ENCODE measurements at places on chromosomes 12 and 14.

- no peak for DNase-seq
These were observed 1.2 kb downstream of the SCNN1A start for GRCh38 chr12:6374028-6374785.

- DNase-seq: no peak
These were observed 42.2 kb upstream of the CAPRIN2 start for GRCh38 chr12:30796891-30797371.

GRCh38 chr12:117047810-117048584, 51.2 kb downstream of the TESC start:
- no peak for DNase-seq

DNA sequence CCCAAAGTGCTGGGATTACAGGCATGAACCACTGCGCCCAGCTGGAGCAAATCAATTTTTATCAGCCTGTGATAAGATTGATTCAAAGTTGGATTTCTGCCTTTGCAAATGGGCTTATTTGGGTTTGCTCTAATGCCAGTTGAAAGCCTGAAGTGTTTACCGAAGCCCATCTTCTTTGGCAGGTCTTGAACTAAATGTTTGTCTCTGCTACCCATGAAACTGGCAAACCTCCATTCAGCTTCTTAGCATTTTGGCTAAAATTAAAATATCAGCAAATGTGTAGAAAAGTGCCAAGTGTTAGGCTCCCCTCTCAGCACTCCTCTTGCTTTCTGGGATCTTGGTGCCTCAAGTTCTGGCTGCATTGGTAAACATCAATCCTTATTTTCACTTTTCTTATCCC, 61.5 kb downstream of the MGAT4C start:
- no peak for DNase-seq

- DNase-seq: no peak
These were observed 32.7 kb downstream of the TSPAN11 start for GRCh38 chr12:30959110-30959710.

DNA sequence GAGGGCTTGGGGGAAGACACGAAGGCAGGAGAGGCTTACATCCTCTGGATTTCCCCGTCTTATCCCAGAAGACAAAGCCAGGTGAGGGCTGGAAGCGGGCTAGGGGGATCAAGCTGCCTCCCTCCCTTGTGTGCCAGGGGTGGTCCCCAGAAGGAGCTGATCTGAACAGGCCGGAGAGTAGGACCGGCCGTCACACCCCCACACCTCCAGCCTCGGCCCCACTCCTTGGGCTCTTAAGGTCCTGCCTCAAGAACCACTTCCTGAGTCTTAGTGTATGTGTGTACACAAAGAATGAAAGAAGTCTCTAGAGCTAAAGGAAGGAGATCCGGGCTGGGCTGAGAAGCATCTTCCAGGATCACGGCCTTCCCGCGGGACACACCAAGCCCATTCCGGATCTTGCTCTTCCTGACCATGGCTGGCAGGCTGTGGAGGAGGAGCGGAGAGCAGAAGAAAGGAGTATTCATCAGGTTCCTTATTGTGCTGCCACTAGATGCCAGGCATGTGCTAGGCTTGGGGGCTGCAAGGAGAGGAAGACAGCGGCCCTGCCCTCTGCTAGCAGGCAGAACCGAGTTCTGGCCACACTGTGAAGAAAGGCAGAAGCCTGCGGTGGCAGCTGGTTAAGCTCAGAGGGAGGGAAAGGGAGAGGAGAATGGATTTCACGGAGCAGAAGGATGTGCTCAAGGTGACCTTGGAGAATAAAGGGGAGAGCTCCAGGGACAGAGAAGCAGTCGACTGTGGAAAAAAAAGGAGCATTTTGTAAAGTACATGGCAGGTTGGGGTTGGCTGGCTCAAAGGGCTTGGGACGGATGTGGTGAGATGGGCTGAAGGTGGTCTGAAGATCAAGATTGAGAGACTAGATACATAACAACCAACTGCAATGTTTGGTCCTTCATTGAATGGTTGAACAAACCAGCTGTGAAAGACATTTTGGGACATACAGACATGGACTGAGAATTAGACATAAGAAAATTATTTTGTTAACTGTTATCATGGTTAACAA, 1.3 kb upstream of the CD63 start:
- DNase-seq: no peak

DNA sequence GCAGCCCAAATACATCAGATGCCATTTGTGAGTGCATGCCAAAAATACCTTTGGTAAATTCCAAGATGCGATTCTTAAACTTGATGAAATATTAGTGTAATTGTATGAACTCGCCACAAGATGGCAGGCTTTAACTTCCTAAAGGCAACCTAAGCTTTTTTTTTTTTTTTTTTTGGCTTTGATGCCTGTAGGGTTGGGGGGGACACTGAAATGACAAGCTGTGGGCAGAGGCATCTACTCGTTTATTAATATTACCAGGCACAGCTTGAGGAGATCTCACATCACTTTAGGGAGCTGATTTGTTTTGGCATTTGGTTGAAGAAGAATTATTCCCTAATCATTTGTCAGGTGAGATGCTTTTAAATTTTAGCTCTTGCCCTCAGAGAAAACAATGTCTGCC, 126.7 kb upstream of the CCDC196 start:
- no peak for DNase-seq

GRCh38 chr14:59057551-59057950, 130.9 kb upstream of the DAAM1 start:
- DNase-seq: no peak

DNA sequence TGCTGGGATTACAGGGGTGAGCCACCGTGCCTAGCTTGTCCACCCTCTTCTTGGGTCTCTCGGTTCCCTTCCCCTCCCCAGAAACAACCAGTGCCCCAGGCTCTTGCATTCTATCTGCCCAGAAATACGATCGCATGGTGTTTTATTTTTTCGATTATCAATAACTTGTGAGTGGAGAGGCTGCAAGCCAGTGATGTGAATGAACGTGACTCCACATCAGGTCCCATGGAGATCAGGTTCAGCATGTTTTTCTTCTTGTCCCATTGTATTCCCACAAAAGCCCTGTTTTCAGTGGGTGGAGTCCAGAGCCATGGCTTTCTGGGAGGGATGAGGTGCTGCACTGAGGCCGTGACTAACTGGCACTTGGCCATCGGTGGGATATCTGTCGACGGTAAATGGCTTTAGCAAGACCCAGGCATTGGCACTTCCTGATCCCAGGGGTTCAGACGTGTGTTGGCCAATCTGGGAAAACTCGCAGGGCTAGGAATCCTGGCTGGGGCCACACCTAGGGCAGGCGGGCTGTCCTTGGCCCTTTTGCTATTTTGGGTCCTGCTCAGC, 12.7 kb upstream of the HNF1A start:
- DNase-seq: no peak

DNA sequence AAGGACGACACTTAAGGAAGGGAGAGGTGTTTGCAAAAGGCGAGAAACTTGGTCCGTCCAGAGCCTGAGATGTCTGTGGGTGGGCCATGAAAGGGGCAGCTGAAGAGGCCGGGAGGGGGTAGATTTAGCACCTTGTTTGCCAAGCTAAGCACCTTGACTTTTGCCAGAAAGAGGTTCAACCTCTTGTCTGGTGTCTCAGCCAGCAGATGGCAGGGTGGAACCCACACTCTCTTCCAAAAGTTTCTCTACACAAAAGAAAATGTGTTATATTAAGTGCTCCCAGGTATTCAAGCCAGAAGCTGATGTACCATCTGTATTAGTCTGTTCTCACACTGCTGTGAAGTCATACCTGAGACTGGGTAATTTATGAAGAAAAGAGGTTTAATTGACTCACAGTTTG, 69.9 kb downstream of the SUDS3 start:
- DNase-seq: no peak

DNA sequence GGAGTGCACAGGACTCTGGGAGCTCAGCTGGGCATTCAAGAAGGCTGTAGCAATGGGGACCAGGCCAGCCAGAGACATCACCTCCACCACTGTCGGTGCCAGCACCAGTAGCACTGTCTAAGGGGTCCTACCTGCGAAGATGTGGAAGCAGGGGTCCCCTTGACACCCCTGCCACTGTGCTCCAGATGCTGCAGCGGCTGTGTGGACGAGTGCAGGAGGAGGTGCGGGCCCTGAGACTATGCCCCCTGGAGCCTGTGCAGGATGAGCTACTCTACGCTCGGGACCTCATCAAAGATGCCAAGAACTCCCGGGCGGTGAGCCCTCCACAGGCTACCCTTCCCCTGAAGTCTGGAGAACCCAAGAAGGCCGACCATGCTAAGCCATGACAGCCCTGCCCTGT, 8.6 kb downstream of the CARMIL3 start:
- DNase-seq: no peak

DNA sequence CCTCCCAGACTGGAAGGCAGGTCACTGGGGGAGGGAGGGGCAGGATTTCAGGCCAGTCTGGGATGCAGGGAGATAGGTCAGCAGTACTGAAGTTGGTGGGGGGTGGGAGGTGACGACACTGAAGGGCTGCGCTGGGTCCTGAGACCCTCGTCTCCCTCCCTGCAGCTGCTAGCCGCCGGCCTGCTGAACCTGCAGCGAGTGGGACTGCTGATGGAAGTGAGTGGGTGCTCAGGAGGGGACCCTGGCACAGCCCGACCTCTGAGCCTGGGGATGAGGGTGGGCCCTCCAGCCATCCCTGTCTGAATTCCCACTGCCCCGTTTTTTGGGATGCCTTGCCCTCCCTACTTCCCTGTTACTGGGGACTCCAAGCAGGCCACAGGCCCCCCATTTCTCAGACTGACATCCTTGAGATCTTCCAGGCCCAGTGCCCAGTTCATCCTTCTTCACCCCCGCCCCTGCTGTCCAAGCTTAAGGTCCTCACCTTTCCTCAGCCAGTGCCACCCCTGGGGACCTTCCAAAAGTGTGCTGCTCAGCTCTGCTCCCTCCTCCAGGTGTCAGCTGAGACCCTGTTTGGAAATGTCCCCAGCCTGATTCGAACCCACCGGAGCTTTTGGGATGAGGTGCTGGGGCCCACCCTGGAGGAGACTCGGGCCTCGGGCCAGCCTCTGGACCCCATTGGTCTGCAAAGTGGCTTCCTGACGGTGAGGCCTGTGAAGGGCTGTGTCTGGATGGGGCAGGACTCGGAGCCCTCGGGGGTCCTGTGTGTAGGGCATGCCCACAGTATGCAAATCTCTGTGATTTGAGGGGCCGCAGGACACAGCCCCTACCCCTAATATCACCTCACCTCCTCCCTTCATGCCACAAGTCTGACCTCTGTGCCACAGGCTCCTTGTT, 5.5 kb downstream of the PLEKHG6 start:
- no peak for DNase-seq

- DNase-seq: no peak
These were observed 5.3 kb upstream of the UBC start for GRCh38 chr12:124919521-124920352.

- no peak for DNase-seq
These were observed 217.7 kb upstream of the DCN start for GRCh38 chr12:91400271-91400670.

GRCh38 chr12:114500131-114500530, 94.2 kb upstream of the TBX5 start:
- no peak for DNase-seq

DNA sequence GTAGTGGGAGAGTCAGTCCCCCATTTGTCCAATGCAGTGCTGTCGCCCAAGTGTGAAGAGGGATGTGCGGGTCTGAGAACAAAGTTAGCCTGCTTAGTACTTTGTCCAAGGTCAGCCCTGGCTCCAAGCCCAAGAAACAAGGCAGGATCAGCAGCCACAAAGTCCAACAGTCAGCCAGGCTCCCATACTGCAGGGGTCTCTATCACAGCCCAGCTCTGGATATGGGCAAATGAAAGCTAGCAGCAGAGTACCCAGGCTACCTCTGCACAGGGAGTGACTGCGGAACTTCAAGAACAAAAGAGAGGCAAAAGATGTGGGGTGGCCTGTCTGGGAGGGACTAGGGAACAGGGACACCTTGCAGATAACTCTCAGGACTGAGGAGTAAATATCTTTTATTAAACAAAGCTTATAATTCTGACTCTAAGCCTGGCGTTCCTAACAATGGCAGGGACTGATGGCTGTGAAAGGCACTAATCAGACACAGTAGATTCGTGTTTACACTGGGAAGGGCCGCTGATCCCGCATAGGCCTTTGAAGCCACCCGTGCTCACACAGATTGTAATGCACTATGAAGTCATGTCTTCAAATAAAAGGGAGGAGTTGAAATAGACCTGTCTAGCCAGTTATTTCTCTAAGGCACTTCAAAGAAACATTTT, 91.0 kb upstream of the EEA1 start:
- DNase-seq: no peak

- peak; percentile 29 for DNase-seq
These were observed 121.3 kb upstream of the MAX start for GRCh38 chr14:65223636-65224035.

- peak; percentile 25 for DNase-seq
These were observed 24.3 kb upstream of the PARP11 start for GRCh38 chr12:3897371-3897971.

DNA sequence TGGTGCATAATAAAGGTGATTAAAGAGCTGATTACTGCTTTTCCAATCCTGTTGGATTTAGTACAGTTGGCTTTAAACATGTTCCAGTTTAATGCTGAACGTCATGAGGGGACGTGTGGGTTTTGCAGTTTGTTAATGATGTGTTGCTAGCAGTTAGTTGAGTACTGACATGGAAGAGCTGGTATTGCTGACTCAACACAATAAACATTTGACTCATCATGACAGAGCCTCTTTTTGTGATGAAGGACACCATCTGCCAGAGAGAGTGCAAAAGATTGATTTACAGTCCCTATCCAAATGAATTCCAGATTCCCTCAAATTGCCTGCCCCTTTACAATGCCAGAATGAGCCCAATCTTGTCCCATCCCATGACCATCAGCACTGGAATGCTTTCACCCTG, 346.2 kb upstream of the PRICKLE1 start:
- no peak for DNase-seq

DNA sequence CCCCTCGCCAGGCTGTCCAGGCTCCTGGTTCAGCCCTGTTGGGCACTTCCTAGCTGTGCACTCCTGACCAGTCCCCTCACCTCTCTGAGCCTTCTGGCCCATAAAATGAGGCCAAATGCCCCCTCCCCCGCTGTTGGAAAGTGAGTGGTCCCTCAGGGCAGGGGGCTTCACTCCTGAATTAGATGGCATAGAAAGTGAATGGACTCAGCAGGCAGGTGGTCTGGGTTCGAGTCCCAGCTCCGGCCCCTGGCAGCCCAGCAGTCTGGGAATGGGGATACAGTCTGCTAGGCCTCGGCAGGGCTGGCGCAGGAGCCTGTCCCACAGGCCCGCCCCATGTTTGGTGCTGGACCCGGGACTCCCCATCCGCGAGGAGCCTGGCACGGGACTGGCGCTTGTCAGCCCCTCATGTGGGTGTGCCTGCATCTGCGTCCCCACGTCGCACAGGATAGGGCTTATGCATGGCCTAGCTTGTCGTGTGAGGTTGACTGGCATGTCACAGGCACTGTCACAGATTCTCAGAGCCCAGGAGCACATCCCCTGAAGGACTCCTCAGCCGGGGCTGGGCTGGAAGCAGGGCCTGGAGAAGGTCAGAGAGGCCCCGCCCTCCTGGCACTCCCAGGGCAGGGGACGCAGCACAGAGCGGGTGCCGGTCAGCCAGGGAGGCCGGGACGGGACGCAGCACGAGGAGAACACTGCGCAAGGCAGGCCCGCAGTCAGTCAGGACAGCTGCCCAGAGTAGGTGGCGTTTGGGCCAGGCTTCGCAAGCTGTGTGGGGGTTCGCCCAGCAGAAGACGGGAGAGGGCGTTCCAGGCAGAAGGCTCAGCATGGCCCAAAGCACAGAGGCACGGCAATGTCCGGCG, 40.5 kb downstream of the DIO3 start:
- no peak for DNase-seq

All from activated effector memory CD4-positive, alpha-beta T cell treated with Interleukin-2 at 50 U/mL for 16 hours (primary cell).